ENCODE measurements at places on chromosomes 12 and 14. TPM values are rescaled to one million over a fixed set of nuclear protein-coding genes. Genes with fewer than 3 reads are reported as not detected.

DNA sequence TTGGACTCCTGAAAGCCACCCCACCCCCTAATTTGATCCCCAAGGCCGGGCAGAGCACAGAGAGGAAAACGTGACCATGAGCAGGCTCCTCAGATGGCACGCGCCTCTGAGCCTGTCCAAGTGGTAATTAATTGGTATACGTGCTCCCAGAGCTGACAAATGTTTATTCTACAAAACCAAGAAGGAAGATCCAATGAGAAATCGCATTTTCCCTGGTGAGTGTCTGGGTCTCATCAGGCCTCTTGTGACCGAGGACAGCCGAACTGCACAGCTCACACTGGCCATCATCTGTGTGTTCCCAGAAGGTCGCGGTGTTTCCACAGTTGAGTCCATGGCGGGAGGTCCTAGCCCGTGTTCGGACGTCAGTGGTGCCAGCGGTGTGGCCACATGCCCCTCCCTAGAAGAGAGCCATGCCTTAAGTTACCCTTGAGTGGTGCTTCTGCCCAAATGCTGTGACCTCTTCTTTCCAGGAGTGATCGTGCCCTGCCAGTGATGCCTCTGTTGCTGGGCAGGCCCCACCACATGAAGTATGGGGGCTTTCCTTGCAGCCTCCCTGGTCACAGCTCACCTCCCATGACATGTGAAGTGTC, 317.5 kb upstream of the RTL1 start:
- no peaks in the 10 kb centered on the region for H3K36me3 ChIP-seq
- H3K27ac ChIP-seq = no peak overlapping the region
- H3K27me3 ChIP-seq = peaks cover 38% of the 10 kb centered on the region

DNA sequence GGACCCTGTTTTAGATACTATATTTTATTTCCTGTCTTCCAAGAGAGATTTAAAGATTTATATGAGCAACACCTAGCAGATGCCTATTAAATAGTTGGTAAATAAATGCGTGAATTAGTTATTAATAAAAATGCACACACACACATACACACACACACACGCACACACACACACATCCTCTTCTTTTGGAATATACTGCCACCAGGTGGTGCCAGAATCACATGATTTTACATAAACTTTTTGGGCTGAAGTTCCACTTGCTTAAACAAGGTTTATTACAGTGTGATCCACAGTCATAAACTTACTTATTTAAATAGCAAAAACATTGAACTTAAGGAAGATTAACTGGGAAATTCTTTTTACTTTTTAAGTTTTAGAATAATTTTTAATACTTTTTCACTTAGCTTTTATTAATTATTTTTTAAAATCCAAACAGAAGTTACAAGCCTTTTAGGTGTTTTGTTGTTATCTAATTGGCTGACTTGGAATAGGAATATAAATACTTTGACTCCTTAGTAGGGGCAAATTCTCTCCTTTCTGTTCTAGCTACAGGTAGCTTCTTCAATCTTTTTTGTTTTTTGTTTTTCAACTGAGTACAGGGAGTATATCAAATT, 17.5 kb downstream of the RAD51B start:
- H3K4me1 ChIP-seq = no peaks in the 10 kb centered on the region
- peaks cover 5% of the 10 kb centered on the region for H3K36me3 ChIP-seq
- H3K27me3 ChIP-seq = no peaks in the 10 kb centered on the region
- no peak for DNase-seq
- no peak overlapping the region for H3K27ac ChIP-seq

DNA sequence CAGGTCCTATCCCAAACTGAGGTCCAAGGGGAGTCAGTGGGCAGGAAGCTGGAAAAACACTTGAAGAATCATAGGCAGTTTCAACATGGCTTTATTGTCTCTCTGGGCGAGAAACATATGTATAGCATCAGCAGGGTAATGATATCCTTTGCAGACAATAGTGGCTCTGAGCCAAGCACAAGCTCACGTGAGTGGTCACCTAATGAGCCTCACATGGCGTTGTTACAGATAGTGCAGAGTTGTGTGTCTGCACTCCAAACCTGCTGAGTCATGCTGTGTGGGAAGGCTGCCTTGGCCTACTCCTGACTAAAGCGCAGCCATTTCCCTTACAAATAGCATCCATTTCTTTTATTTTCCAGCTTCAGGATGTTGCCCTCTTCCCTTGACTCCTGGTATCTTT, 105.2 kb upstream of the SYT1 start:
- no peak for DNase-seq
- no peak overlapping the region for H3K27ac ChIP-seq

The SCNN1A gene
- total RNA-seq = 108 TPM

DNA sequence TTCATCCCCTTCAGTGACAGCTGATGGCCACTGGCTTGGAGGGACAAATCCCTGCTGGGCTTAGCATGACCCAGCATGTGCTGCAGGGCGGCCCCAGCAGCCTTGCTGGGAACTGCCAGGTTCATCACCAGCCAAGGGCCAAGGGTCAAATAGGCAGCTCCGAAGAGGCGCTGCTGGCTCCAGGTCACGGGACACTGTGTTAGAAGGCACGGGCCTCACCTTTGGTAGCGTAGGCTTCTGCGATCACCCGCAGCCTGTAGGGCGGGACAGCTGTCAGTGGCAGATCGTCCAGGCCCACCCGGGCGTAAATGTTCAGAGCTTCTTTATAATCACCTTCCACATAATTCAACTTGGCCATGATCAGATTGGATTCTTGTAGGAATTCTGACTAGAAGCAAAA, 35.7 kb downstream of the TTC7B start:
- no peak overlapping the region for H3K27ac ChIP-seq
- H3K4me3 ChIP-seq = no peak overlapping the region
- no peaks in the 10 kb centered on the region for H3K4me1 ChIP-seq
- H3K27me3 ChIP-seq = no peaks in the 10 kb centered on the region
- DNase-seq = no peak

DNA sequence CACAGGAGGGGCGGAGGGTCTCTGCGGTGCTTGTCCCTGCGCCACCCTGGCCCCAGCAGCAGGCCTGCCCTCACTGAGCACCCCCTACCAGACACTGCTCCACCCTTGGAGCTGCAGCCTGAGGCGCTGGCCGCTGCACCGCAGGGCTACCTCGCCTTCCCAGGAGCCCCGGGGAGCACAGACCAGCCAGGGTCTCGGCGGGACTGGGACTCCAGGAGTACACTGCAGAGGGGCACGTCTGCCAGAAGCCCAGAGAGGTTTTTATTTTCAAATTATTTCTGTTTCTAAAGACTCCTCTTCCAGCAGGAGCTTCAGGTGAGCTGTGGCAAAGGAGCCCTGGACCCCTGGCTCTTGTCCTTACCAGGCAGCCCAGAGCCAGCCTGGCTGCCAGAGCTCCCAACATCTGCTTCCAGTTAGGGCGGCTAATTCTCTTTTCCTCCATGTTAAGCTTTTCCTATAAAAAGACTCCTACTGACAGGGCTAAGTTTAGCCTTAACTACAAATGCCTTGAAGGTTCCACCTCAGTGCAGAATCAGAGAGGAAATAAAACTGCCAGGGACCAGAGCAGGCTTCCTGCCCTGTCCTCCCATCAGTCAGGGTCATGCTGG, 26.4 kb downstream of the DEGS2 start:
- no peak overlapping the region for H3K27ac ChIP-seq
- no peak for DNase-seq
- H3K36me3 ChIP-seq = no peaks in the 10 kb centered on the region
- peaks cover 12% of the 10 kb centered on the region for H3K4me1 ChIP-seq
- no peak overlapping the region for H3K4me3 ChIP-seq

GRCh38 chr12:19695244-19696098, 256.2 kb downstream of the AEBP2 start:
- H3K4me3 ChIP-seq = no peak overlapping the region
- 0 out of 2 replicates have a peak, but pooled peaks cover 2% of the 10 kb centered on the region for H3K36me3 ChIP-seq
- no peaks in the 10 kb centered on the region for H3K4me1 ChIP-seq
- no peak overlapping the region for H3K27ac ChIP-seq
- no peaks in the 10 kb centered on the region for H3K27me3 ChIP-seq

The KSR2 gene
- 2.4 TPM for total RNA-seq

DNA sequence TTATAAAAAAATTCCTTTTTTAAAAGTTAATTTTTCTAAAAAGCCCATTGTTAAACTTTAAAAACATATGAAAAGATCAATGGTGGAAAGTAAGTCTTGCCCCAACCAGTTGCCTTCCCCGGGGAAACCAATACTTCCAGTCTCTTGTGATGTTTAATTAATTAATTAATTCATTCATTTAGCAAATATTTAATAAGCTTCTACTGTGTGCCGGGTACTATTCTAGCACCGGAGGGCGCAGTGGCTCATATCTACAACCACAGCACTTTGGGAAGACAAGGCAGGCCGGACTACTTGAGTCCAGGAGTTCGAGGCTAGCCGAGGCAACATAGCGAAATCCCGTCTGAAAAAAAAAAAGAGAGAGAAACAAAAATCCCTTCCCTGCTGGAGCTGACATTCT, 87.4 kb downstream of the HECTD4 start:
- H3K4me1 ChIP-seq = no peaks in the 10 kb centered on the region
- H3K27me3 ChIP-seq = no peaks in the 10 kb centered on the region
- no peak for DNase-seq
- no peak overlapping the region for H3K4me3 ChIP-seq
- no peaks in the 10 kb centered on the region for H3K36me3 ChIP-seq

- DNase-seq = no peak
- no peak overlapping the region for H3K4me3 ChIP-seq
- no peaks in the 10 kb centered on the region for H3K27me3 ChIP-seq
- no peaks in the 10 kb centered on the region for H3K4me1 ChIP-seq
- H3K36me3 ChIP-seq = peaks cover 12% of the 10 kb centered on the region
Measured at GRCh38 chr14:70955543-70956480, 48.6 kb downstream of the PCNX1 start.

DNA sequence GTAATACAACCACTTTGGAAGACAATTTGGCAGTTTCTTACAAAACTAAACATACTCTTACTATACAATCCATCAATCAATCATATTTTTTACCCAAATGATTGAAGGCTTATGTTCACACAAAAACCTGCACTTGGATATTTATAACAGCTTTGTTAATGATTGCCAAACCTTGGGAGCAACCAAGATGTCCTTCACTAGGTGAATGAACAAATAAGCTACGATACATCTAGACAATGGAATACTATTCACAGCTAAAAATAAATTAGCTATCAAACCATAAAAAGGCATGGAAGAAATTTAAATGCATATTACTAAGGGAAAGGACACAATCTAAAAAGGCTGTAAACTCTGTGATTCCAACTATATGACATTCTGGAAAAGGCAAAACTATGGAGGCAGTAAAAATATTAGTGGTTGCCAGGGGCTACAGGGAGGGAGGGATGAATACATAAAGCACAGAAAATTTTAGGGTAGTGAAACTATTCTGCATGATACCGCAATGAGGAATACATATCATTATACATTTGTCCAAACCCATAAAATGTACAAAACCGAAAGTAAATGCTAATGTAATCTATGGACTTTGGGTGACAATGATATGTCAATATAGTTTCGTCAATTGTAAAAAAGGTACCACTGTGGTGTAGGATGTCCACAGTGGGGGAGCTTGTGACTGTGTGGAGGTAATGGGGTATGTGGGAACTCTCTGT, 70.5 kb downstream of the GPR65 start:
- H3K27me3 ChIP-seq = no peaks in the 10 kb centered on the region
- H3K4me3 ChIP-seq = no peak overlapping the region
- DNase-seq = no peak
- H3K36me3 ChIP-seq = no peaks in the 10 kb centered on the region
- no peaks in the 10 kb centered on the region for H3K4me1 ChIP-seq

- DNase-seq = no peak
- H3K27me3 ChIP-seq = no peaks in the 10 kb centered on the region
- H3K4me3 ChIP-seq = no peak overlapping the region
- no peaks in the 10 kb centered on the region for H3K36me3 ChIP-seq
- peak overlapping the region; percentile 79 for H3K27ac ChIP-seq
Measured at GRCh38 chr12:12606781-12607589, 4.7 kb upstream of the CREBL2 start.

The GPRC5A gene
- total RNA-seq = 1.3 TPM

DNA sequence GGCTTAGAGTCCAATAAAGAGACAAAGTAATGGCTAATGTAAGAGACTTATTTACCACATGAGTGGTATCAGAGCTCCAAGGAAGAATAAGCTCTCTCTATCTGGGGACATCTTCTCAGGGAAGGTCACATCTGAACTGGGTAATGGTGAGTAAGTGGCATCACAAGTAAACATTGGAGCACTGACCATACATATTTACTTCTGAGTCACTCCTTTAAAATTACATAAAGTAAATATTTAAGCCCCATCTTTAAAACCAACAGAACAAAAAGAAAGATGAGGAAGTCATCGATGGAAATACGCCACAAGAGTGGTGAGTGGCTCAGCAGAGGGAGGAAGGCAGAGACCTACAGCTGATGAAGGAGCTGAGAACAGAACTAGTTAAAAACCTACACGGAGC, 159.9 kb downstream of the DUSP6 start:
- no peak for DNase-seq
- H3K4me3 ChIP-seq = no peak overlapping the region
- no peaks in the 10 kb centered on the region for H3K4me1 ChIP-seq

GRCh38 chr14:101604935-101605780, 43.9 kb downstream of the DIO3 start:
- no peak overlapping the region for H3K4me3 ChIP-seq
- no peaks in the 10 kb centered on the region for H3K36me3 ChIP-seq
- DNase-seq = no peak
- H3K27me3 ChIP-seq = peaks cover 19% of the 10 kb centered on the region
- no peak overlapping the region for H3K27ac ChIP-seq
- no peaks in the 10 kb centered on the region for H3K4me1 ChIP-seq

DNA sequence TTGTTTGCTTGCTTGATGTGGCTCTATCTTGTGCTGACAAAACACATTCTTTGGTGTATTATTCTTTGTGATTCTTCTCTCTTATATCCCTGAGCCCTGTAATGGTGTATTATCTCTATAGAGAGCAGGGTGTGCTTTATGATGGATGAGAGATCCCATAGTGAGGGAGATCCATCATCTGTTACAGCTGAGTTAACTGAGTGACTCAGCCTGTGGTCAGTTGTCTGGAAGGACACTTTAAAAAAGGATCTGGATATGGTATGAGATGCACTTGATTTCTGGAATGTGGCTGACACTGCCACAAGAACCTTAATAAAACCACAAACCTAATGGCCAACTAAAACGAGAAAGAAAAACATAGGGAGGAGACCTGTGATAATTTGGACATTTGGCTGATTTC, 461.4 kb upstream of the SYT1 start:
- no peak for DNase-seq
- no peaks in the 10 kb centered on the region for H3K27me3 ChIP-seq
- H3K36me3 ChIP-seq = no peaks in the 10 kb centered on the region
- H3K4me1 ChIP-seq = peaks cover 36% of the 10 kb centered on the region
- no peak overlapping the region for H3K27ac ChIP-seq

- H3K27me3 ChIP-seq = no peaks in the 10 kb centered on the region
- peaks cover 52% of the 10 kb centered on the region for H3K4me1 ChIP-seq
- no peak overlapping the region for H3K4me3 ChIP-seq
- H3K27ac ChIP-seq = no peak overlapping the region
- peak; percentile 11 for DNase-seq
- H3K36me3 ChIP-seq = peaks cover 93% of the 10 kb centered on the region
Measured at GRCh38 chr12:4286228-4286627, 12.7 kb downstream of the CCND2 start.

The HOXC10 gene
- not detected for total RNA-seq

Data from WTC11 (cell line).